ENCODE measurements at places on chromosomes 2 and 18.

GRCh38 chr18:2641638-2642037 lies 13.9 kb upstream of the SMCHD1 start:
- DNase-seq, result no peak

DNA sequence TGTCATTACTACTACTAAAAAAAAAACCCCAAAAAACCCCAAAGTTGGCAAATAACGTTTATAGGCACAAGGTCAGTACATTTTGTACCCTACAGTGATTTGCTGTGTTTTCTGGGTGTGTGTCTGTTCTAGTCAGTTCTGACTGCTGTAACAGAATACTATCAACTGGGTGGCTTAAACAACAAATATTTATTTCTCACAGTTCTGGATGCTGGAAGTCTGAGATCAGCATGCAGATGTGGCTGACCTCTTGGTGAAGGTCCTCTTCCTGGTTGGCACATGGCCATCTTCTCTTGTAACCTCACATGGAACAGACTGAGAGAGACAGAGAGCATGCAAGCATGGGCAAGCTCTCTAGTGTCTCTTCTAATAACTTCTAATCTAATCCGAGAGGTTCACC lies 103.1 kb downstream of the CERS6 start:
- peak; percentile 50 for DNase-seq

GRCh38 chr2:119428488-119429224 lies 3.0 kb upstream of the TMEM37 start:
- DNase-seq, result no peak

GRCh38 chr18:75916624-75916982 lies 489.1 kb upstream of the SMIM21 start:
- DNase-seq, result no peak

DNA sequence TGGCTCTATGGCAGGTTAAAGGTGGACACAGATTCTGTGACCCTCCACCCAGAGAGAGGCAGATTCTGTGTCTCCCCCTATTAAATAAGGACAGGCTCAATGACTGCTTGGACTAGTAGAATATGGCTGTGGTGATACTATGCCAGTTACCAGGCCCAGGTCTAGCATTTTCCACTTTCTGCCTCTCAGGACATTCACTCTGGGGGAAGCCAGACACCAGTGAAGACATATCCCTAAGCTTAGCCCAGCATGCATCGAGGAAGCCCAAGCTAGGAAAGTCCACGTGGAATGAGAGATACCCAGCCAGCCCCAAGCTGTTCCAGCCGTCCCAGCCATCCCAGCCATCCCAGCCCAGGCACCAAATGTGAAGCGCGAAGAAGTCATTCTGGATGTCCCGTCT lies 40.3 kb downstream of the ST6GAL2 start:
- no peak for DNase-seq

Measured in HT-29 (cell line).